HepG2 (cell line): ENCODE measurements at places on chromosomes 7 and 10. TPM values are rescaled to one million over a fixed set of nuclear protein-coding genes. Genes with fewer than 3 reads are reported as not detected.

DYNC1I1 gene
- 0.08 TPM in 1 of 2 replicates, not detected in the other for total RNA-seq

ACTR3C gene
- 4.1 and 7.5 TPM in 2 replicates for total RNA-seq

TUBB8 gene
- 0.24 and 0.31 TPM in 2 replicates for total RNA-seq

MCM10 gene
- 31.3 and 41.8 TPM in 2 replicates for total RNA-seq

TMEM139 gene
- 7.8 and 7.9 TPM in 2 replicates for total RNA-seq

SRRM3 gene
- total RNA-seq = 0.11 and 0.13 TPM in 2 replicates

DGKI gene
- total RNA-seq = 0.09 TPM in 1 of 2 replicates, not detected in the other
